ENCODE measurements at places on chromosomes 11 and 22. TPM values are rescaled to one million over a fixed set of nuclear protein-coding genes. Genes with fewer than 3 reads are reported as not detected.
A peak's percentile ranks its signal among the peaks of the same experiment; 100 is the strongest.

DNA sequence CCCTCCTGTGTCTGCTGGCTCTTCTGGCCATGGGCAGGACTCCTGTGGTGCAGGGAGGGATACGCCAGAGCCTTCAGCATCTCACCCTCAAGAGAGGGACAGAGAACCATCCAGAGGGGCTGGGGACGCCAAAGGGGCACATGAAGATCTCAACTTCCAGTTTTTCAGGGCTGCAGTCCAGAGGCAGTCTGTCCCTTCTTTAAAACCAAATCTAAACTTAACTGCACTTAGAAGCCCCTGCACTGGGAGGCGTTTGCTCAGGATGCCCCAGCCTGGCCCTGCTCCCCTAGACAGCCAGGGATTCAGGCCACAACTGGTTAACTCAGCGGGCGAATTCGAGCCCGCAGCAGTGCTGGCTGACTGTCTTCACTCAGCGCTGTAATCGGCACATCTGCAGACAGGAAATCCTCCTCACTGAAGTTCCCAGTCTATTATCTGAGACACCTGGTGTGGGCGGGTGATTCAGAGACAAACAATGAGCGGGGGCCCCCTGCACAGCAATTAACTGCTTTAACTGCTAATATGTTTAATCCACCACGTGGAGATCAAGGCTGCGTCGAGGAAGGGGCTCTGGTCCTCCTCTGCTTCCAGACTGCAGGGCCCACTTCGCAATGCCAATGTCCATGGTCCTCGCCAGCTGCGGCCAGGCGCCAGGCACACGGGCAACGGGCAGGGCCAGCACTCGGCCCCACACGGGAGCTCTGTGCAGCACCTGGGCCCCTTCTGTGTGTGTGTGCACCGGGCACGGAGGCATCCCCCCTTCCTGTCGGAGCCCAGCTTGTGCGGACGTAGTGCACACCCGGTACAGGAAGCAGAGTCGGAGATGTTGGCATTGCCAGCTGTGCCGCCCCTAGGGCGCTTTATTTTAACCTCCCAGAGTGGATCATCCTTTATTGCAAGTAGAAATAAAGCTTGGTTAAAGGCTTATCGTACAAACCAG, 36.9 kb upstream of the GNB1L start:
- DNase-seq = no peak

DNA sequence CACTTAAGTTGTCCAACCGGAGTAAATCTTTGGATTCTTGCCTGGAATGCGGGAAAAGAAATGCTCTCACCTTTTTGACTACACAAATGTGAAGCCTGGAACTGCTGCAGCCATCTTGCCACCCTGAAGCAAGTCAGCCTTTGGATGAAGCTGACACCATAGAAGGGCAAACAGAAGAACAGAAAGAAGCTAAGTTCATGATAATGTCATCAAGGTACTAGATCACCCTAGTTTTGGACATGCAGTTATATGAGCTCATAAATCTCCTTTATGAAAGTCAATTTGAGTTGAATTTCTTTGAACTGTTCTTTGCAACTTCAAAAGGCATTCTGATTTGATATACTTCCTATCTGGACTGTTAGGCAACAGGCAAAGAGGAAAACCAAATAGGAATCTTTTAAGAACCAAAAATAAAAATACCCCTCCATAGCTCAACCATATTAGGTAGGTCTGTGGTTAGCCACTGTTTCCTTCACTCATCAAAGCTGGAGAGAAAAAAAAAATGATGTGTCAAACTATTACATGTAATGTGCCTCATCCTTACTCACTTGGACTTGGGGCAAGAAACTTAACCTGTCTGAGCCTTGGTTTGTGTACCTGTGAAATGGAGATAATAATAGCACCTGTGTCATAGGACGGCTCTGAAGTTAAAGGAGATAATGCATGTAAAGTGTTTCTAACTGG, 91.9 kb downstream of the WT1 start:
- DNase-seq = no peak

- no peak for DNase-seq
Measured at GRCh38 chr22:39128508-39128907, 24.0 kb downstream of the CBX7 start.

GRCh38 chr11:11265994-11266606, 87.0 kb downstream of the CSNK2A3 start:
- no peak for DNase-seq

Gene C11orf16
- polyA plus RNA-seq = 0.90 TPM

Gene KCNJ1
- polyA plus RNA-seq = 71.7 TPM

- DNase-seq = no peak
Measured at GRCh38 chr22:18090286-18090685, 12.5 kb downstream of the PEX26 start.

Gene CCDC89
- 3.0 TPM for polyA plus RNA-seq

- peak; percentile 48 for DNase-seq
Measured at GRCh38 chr11:30196400-30197206, 34.2 kb upstream of the FSHB start.

DNA sequence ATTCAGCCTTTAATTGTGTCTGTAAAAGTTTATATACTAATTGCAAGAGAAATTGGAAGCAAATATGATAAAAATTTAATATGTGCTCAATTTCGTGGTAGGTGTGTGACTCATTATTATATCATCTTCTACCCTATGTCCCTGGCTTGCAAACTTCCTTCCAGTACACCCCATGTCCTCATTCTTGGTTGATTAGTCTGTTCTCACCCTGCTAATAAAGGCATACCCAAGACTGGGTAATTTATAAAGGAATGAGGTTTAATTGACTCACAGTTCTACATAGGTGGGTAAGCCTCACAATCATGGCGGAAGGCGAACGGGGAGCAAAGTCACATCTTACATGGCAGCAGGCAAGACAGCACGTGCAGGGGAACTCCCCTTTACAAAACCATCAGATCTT, 11.9 kb downstream of the MRGPRX3 start:
- DNase-seq = no peak

Gene HSD17B12
- polyA plus RNA-seq = 76.3 TPM

DNA sequence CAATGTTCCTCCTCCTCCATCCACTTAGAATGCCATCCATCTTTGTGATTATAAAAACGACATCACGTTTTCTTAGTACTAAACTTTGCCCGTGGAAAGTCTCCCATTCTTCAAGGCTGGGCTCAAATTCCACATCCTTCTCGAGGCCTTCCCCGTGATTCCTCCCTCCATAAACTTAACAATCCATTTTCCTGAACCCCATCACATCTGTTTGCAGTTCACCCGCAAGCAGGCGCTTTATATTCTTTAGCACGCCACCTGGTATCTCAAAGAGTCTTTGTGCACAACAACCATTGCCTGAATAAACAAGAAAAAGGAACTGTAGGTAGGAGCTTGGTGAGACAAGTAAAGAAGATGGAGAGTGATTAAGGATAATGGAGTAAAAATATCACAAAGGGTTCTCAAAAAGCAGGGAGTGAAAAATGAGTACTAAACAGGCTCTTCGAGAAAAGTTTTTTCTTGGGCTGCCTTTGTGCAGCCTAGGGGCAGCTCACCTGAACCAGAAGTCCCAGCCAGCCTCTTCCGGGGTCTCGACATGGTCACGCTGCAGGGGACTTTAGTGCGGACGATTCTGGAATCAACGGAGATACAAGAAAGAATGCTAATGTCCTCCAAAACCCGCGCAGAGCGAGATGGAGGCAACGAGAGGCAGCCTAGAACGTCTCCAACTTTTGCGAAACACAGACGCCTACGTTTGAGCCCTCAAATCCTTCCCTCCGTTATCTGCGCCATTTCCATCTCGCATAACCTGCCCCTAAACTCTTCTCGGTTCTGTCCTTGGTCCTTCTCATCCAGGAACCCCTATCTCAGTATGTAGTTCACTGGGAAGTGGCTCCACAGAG, 585 bp downstream of the THYN1 start:
- no peak for DNase-seq

- DNase-seq = no peak
Measured at GRCh38 chr11:134517621-134518293, 105.7 kb upstream of the B3GAT1 start.

GRCh38 chr11:106464728-106465127, 387.3 kb downstream of the AASDHPPT start:
- no peak for DNase-seq

DNA sequence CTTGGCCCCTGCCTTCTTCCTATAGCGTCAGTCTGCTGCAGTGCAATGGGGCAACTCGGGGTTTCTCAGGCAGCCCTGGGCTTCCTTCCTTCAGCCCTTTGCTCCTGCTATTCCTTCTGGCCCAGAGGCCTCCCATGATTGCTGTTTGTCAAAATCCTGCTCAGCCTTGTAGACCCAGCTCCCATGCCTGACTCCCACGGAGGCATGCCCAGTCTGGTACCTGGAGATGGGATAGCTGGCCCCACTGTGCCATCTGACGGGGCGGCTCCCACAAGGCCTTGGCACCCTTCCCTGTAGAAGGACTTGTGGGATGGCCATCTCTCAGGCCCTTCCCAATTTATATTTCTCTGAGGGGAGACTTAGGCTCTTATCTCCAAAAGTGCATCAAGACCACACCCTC, 590 bp upstream of the CD6 start:
- DNase-seq = no peak

GRCh38 chr11:9460322-9461062, at the start of gene ZNF143:
ZNF143 (plus strand) TSS chr11:9461012; CDS start chr11:9471309, 10,297 bp downstream.
- DNase-seq = peak; percentile 100

DNA sequence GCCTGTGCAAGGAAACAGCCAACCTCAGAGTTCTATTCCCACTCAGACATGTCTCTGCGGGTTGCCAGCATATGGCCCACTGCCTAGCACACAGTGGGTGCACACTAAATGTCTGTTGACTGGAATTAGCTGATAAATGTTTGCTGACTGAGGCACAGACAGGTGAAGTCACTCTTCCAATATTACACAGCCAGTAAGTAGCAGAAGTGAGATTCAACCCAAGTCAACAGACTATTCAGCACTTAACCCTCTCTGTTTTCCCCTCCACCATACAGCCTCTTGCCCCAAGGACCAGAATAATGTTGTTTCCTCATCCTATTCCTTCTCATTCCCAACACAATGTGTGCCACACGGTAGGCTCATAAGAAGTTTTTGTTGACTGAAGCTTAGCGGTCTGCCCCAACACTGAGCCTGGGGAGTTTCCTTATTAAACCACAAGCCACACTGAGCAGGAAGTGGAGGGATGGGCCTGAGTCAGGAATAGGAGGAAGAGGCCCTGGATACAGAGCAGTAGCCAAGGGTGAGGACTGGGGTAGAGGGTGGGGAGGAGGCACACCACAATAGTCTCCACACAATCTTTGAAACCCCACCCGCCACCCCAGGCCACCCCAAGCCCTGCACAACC, 15.7 kb upstream of the IL10RA start:
- no peak for DNase-seq

- peak; percentile 34 for DNase-seq
Measured at GRCh38 chr22:43689356-43689755, 122.7 kb downstream of the EFCAB6 start.

DNA sequence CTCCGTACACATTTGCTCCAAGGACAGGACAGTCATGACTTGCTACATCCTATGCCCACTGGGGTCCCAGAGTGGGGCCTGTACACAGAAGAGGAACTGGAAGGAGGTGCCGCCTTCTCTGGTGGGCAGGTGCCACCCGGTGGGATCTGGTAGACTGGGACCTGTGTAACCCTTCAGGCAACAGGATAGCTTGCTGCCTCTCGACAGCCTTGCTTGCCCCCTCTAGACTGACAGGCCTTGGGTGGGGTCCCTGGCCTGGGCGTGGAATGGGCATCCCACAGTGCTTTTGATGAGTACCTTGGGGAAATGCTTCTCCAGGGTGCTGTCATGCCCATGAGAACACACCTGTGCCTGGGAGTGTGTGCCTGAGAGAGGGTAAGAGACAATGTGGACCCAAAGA, 15.8 kb downstream of the SHANK3 start:
- DNase-seq = no peak

Gene MTMR3
- polyA plus RNA-seq = 32.4 TPM

- DNase-seq = no peak
Measured at GRCh38 chr22:46422896-46423295, 87.4 kb downstream of the TRMU start.

DNA sequence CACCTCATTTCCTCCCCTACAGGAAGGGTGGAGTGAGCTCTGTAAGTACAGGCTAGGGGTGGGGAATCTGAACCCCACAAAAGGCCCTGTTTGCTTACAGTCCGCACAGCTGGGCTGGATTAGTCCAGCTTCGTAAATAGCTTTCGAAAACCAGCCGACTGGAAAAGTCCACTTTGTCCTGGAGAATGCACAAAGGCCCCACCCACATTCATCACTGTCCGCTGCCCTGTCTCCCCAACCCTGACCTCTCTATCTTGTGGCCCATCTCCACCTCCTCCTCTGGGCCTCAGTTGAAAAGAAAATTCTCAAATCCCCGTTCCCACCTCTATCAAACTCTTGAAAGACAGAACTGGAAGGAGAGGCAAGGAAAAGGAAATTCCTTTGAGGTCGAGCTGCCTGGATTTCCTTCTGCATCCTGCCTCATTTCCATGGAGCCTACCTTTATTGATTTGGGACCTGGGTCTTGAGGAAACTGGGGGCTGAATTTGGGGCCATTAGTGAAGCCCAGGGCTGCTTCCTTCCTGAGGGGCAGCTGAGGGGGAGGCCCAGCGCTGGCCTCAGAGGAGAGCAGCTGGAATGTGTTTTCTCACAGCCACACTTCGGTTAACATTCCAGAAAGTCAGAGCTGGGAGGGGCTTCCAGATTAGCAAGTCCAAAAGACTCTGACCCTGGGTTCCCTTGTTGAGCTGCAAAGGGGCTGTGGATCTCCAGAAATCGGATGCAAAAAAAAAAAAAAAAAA, 147.6 kb downstream of the FBXO7 start:
- DNase-seq = peak; percentile 95

Gene E2F8
- polyA plus RNA-seq = 9.8 TPM

Gene KRTAP5-10
- 0.22 TPM for polyA plus RNA-seq

- DNase-seq = no peak
Measured at GRCh38 chr11:2222451-2222850, 47.9 kb downstream of the ASCL2 start.

GRCh38 chr11:31262761-31263160, 106.8 kb downstream of the DCDC1 start:
- no peak for DNase-seq

- no peak for DNase-seq
Measured at GRCh38 chr22:36350751-36351594, 36.8 kb downstream of the MYH9 start.

DNA sequence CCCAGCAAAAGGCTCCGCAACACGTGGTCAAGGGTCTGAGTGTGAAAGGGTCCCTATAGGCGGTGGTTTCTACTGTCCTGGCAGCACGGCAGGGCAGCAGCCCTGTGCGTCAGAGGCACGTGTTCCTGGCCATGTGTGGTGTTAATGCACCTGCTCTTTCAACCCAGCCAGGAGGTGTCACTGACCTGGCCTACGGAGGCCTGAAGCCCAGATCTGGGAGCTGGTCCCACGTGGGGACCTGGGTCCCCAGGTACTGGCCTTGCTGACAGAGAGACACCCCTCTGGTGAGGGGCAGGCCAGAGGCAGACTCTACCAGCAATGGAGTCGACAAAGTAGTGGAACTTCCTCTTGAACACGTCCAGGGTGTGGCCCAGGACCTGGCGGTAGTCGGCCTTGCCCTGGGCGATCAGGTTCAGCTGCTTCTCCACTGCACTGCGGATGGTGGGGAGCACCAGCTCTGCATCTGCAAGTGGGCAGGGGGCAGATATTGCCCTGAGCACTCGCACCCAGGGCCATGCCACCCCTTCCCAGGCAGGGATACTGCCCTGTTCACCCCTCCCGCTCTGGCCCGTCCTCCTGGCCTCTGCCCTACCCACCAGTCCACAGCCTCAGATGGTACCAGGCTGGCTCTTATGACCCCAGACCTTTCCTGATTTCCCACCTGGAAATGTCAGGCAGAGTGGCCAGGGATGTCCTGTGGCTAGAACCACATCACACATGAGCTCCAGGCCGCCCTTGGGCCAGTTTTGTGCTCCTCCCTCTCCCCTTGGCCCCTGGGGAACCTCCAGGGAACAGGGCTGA, 6.8 kb upstream of the PPM1F start:
- DNase-seq = no peak
